ENCODE measurements at places on chromosomes 16 and 17.

- no peak for DNase-seq
Observed at GRCh38 chr17:37301288-37301687, 74.5 kb upstream of the C17orf78 start.

DNA sequence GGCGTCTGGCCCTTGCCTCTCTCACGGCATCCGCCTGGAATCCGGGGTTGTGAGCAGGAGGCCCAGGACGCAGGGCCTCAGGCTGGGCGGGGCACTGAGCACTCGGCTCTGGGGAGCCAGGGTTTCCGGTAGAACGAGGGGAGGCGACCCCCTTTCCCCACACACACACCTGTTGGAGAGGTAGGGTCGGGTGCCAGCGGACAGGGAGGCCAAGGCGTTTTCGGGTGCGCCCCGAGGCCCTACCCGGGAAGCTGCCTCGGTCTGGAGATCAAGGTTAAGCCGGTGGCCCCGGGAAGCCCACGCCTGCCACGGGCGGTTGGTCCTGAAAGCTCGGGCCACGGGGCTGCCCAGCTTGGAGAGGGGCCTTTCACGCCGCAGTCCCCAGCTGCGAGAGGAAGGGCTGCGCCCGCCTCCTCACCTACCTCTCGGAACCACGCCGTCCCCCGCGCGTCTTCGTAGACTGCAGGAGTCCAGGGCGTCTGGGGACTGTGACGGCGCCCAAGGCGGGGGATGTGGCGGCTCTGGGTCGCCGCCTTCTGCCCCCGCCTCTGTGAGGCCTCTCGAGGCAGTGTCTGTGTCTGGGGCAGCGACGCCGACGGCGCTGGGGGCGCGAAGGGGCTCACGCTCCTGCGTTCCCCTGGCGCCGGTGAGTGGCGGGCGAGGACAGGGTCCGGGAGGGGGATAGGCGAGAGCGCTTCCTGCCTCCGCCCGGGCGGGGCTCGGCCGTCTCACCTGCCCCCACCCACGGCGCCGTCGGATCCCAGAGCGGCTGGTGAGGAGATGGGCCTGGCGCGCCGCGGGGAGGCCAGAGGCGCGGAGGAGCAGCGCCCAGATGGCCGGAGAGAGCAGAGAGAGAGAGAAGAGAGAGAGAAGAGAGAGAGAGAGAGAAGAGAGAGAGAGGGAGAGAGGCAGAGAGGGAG is 20.3 kb upstream of the HOXB9 start:
- DNase-seq: no peak

DNA sequence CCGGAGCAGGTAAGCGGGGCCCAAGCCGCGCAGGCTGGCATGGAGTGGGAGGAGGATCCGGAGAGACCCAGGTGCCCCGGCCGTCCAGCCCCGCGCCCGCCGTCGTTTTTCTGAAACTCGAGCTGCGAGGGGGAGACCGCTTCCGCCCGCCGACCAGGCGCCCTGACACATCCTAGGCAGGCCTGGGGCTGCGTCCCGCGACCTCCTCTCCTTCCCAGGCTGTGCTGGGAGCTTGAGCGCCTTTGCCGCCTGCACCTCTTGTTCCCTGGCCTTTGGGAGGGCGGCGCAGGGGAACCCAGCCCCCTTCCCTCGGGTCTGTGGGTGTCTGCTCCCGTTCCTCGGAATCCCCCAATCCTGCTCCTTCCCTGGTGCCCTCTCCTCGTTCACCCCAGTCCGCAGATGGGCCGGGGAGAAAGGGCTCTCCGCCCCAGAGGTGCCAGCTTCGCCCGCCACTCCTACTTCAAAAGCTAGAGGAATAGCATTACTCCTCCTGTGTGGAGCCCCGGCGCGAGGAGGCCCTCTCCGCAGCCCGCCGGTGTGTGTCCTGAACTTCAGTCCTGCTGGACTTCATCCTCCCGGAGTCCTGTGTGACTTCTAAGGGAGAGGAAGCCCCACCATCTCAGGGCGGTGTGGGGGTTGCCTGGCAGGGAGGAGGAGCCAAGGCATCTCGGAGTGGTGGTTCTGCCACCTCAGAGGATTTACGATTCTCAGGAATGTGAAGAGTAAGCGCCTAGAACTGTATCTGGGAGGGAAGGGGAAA is 1.0 kb downstream of the NHERF1 start:
- DNase-seq: no peak

- no peak for DNase-seq
Observed at GRCh38 chr17:27363326-27363725, 69.4 kb downstream of the WSB1 start.

DNA sequence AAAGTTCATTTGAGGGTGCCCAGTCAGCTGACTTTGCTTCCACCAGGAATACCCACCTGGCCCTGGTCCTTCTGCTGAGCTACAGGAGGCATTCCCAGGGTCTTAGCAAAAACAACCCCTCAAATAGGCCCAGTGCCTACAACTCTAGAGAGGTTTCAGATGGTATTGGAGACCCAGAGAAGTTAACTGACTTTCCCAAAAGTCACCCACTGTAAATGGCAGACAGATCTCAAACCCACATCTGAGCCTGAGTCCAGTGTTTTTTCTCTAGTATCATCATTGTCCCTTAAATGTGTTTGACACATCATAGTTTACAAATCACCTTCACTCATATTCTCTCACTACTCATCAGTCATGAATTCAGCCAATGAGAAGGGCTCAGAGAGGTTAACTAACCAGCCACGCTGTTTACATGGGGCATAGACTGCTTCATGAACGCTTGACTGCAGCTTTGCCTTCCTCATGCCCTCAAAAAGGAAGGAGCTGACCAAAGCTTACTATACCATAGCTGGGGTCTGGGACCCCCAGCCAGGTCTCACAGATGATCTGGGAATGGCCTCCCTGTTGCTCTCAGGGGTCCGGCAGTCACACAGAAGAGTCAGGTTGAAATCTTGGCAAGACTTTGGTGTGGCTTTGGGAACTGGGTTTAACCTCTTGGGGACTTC is 3.7 kb downstream of the PHOSPHO1 start:
- DNase-seq: no peak

GRCh38 chr17:81412490-81413093 is 17.3 kb downstream of the BAHCC1 start:
- DNase-seq: no peak

- DNase-seq: peak; percentile 88
Observed at GRCh38 chr16:69481901-69482341, 57.5 kb downstream of the CYB5B start.

- DNase-seq: peak; percentile 91
Observed at GRCh38 chr16:10741844-10742243, 1.8 kb upstream of the NUBP1 start.

GRCh38 chr17:62017912-62018311 is 47.2 kb downstream of the MED13 start:
- no peak for DNase-seq

- DNase-seq: peak; percentile 91
Observed at GRCh38 chr16:30947859-30948666, 805 bp upstream of the ORAI3 start.

- DNase-seq: no peak
Observed at GRCh38 chr17:44687756-44688155, 1.8 kb downstream of the CCDC43 start.

- no peak for DNase-seq
Observed at GRCh38 chr17:16120937-16121336, 94.4 kb downstream of the NCOR1 start.

DNA sequence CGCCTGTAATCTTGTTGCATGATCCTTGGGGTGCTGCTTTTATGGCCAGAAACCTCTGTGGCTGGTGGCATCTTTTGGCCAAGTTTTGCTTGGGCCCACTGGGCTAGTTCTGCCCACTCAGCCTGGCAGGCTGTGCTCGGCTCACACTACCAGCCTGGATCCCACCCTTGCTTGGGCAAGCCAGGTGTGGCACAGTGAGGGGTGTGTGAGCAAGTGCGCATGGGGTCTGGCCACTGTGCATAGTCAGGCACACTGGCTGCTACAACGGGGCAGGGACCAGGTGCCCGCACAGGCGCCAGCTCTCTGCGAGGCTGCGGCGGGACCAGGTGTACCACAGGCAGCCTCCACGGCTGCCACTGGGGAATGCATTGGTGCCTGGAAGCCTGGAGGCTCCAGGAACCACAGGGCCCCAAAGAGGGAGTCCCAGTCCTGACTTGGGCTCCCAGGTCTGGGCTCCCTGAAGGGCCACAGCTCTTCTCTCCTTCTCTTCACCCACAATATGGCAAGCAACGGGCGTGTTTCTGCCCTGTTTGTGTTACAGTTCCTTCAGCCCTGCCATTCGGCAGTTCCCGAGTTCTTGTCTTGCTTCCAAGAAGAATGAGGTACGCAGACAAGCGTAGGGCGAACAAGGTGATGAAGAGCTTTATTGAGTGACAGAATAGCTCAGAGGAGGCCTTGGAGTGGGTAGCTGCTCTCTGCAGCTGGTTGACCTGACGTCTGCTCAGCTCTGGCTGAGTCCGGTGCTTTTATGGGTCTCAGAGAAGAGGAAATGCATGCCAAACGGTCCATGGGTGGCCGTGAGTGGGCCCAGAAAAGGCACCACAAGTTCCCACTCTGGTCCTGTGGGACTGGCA is 26.7 kb upstream of the PRM1 start:
- DNase-seq: no peak

DNA sequence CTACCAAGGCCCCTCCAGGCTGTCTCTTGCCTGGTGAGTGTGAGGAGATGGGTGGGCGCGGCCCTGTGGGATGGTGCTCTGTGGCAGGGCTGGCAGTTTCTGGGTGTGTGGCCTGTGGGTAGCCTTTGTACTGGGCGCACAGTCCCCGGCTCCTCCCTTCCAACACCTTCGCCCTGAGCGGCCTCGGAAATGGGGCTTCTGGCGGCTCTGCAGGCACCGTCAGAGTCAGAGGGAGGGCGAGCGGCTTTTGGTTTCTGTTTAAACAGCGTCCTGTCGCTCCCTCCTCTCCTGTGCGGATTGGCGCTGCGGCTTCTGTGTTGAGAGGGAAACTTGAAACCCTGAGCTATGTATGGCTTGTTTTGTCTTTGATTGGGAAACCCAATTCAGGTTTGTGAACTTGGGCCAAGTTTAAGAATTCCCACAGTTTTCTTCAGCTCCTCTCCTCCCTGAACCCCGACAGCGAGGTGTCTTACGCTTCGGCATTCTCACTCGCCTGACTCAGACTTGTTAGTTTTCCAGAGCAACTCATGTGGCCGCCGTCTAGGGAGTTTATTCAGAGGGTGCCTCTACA is 8.3 kb upstream of the ZNF750 start:
- no peak for DNase-seq

DNA sequence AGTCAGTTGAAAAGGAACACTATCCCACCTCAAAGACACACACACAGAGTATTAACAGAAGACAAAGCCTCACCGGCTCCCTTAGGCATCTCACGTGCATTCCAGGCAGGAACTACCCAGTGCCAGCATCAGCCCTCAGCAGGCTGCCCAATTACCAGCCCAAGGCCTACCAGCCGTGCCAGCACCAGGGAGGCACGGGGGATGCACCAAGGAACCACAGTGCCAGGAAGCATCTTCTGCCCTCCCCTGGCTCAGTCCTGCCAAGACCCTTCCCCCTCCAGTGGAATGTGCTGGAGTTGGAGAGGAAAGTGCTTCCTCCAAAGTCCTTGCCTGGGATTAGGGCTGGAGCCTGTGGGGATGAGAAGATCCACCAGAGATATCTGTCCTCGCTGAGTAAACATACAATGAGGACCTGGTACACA is 11.0 kb upstream of the KRT19 start:
- no peak for DNase-seq

GRCh38 chr17:10118788-10119130 is 79.6 kb downstream of the GAS7 start:
- DNase-seq: no peak

GRCh38 chr16:8568231-8568617 is 22.1 kb downstream of the TMEM114 start:
- no peak for DNase-seq

DNA sequence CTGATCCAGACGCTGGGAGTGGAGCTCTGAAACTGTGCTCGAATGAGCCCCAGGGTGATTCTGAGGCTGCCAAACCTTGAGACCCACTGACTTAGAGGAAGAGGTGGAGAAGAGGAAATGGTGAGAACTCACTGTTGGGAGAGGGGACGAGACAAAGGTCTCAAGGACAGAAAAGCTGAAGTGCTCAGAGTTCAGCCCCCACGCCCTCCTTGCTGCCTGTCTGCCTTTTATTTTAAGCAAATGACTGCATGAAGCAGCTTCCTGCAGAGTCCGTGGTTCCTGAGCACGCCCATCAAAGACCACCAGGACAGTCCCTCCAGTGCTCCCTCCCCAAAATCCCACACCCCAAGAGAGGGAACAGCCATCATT is 20.4 kb downstream of the COTL1 start:
- no peak for DNase-seq

- DNase-seq: peak; percentile 73
Observed at GRCh38 chr17:74368341-74369081, 1.2 kb downstream of the GPR142 start.

GRCh38 chr17:45294506-45294905 is 22.3 kb downstream of the MAP3K14 start:
- no peak for DNase-seq

DNA sequence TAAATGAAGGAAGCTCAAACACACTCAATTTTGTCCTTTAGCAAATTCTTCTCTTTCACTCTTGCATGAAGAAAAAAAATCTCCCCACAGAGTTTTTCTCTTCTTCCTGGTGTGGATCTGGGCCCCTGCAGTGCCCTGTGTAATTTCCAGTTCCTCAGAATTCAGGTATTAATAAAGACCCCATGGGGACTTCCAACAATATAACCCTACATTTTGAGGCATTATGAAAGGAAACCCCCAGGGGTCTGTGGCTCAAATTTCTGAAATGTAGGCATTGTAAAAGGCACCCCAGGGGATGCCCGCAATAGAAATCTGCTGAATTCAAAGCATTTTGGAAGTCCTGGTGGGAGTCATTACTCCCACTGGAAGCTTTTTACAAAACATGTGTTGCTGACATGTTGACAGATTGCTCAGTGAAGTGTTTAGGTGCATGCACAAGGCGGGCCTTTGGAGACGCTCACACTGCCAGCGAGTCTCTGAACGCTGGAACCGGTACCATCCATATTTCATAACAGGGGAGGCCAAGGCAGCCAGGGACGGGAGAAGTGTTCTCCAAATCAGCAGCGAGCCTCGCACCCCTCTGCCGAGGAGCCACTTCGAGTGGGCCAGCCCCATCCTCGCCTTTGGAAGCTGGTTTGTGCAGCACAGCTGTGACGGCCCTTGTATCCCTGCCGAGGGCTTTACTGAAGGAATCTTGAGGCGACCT is 154.0 kb downstream of the ZNF423 start:
- no peak for DNase-seq

- no peak for DNase-seq
Observed at GRCh38 chr17:8922928-8923327, 42.6 kb downstream of the PIK3R5 start.

GRCh38 chr17:539066-539465 is 175.6 kb downstream of the VPS53 start:
- DNase-seq: no peak

GRCh38 chr17:27947005-27947406 is 53.8 kb upstream of the LYRM9 start:
- DNase-seq: no peak

Measured in BE2C (cell line).